PC-9 (cell line): ENCODE measurements at places on chromosomes 1 and 21.

GRCh38 chr1:26126321-26127084, 14.9 kb downstream of the PDIK1L start:
- DNase-seq, result peak; percentile 67

GRCh38 chr1:168419736-168420135, 124.1 kb downstream of the XCL2 start:
- DNase-seq, result no peak

GRCh38 chr1:177700856-177701255, 269.0 kb downstream of the SEC16B start:
- no peak for DNase-seq

GRCh38 chr1:5734996-5735395, 257.2 kb downstream of the NPHP4 start:
- no peak for DNase-seq

DNA sequence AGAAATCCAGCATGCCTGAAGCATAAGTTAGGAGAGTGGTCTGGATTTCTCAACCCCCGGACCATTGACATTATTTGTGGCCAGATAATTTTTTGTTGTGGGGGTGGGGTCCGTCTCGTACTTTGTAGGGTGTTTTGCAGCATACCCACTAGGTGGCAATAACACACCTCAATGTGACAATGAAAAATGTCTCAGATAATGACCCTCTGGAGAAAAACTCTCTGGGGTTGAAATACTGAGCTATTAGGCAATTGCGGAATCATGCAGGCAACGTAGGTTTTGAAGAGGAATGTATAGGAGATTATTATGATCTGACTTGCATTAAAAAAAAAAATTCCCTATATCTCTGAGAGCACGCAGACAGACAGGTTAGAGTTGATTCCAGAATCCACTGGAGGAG, 25.3 kb upstream of the RRP15 start:
- peak; percentile 42 for DNase-seq

GRCh38 chr1:14324248-14324630, 274.2 kb upstream of the KAZN start:
- DNase-seq, result no peak

- peak; percentile 94 for DNase-seq
Measured at GRCh38 chr1:31483012-31483946, 70.3 kb downstream of the SERINC2 start.

- DNase-seq, result peak; percentile 11
Measured at GRCh38 chr1:36223381-36223995, 755 bp upstream of the THRAP3 start.

- no peak for DNase-seq
Measured at GRCh38 chr21:33042812-33043211, 17.1 kb downstream of the OLIG2 start.

DNA sequence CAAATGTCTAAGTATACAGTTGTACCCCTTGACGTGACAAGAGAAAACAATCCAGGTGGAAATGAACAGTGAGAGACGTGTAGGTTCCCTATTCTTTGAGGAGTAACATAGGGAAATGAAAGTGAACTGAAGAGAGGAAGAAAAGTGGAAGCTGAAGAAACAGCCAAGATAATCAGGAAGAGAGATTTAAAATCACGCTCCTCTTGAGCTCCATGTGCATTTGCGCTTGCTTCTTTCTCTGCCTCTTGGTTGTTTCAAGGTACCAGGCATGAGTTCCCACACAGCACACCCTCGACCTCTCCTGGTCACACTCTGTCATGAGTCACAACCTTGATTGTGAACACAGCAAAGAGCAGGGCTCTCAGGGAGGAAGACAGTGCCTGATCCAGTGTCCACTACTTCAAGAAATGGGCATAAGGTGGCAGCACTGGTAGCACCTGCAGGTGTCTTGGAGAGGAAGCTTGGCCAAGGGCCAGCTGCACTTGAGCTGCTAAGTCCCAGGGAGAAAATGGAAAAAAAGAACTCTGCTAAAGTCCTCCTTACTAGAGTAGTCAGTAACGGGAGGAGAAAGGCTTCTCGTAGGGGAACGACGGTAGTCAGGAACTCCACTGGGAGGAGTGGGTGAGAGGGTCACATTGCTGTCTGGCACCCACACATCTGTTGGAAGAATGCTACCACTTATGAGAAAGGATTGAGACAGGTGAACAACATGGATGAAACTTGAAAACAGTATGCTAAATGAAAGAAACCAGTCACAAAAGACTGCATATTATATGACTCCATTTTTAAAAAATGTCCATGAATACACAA, 18.3 kb upstream of the ARID1A start:
- DNase-seq, result peak; percentile 91

DNA sequence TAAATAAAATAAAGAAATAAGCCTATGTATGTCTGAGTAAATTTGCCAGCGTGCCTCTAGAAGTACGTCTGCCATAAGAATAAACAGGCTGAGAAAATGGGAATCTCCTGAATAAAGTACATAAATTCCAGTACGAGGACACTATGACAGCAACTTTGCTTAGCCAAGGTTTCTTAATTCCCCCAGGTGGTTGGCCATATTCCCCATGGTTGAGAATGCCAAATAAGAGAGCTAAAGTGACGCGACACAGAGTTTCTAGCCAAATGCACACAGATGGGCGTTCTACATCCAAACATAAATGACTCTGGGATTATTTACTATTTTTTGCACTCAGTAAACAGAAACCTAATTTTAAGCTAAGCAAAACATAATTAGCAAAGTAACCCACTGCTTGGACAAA, 19.5 kb downstream of the KCNH1 start:
- no peak for DNase-seq

GRCh38 chr21:22711636-22712035, 1713.4 kb downstream of the NCAM2 start:
- no peak for DNase-seq

GRCh38 chr1:110281363-110282290, 57.5 kb upstream of the RBM15 start:
- no peak for DNase-seq
